ENCODE measurements at places on chromosomes 12 and 14.

GRCh38 chr14:54106661-54107377 lies 150.2 kb upstream of the BMP4 start:
- no peak for DNase-seq

DNA sequence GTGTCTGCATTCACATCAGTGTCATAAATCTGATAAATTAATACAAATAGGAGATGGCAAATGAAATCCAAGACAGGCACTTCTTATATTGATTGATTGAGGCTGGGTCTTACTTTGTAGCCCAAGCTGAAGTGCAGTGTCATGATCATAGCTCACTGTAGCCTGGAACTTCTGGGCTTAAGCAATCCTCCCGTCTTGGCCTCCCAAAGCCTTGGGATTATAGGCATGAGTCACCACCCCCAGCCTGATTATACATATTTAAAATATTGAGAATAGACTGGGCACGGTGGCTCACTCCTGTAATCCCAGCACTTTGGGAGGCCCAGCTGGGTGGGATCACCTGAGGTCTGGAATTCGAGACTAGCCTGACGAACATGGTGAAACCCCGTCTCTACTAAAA lies 51.3 kb downstream of the MARK3 start:
- DNase-seq: no peak

DNA sequence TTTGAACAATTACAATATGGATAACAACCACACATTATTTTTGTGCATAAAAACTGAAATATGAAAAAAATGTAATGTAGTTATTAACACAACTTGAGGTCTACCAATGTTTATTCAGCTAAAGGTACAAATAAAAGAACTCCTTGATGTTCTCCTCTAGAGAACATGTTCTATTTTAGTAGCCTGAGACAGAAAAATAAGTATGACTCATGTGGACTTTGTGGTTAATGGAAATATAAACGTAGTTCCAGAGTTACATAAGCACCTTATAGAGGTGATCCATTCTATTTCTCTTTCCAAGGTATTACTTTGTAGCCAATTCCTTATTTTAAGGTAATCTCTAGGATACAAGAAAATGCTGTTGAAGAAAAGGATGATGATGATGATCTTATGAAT lies 25.7 kb downstream of the ALKBH1 start:
- DNase-seq: no peak

DNA sequence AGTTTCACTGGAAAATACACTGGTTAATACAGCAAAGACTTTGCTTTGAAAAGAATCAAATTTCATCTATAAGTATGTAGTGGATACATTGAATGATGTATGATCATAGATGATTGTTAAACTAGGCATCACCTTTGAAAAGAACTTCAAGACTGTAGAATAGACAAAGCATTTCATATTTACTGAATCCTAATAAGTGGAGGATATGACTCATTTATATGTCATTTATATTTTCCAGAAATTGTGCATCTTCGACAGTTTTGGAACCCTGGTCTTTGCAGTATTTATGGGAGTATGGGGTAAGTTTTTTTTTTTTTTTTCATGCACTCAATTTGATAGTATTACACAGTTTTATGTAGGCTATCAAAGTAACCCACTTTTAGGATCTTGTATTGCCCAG lies 161.9 kb downstream of the ANO6 start:
- DNase-seq: no peak

- no peak for DNase-seq
These were observed 442.7 kb upstream of the NOVA1 start for GRCh38 chr14:27040552-27040951.
